ENCODE measurements at places on chromosomes 5 and 9.
A peak's percentile ranks its signal among the peaks of the same experiment; 100 is the strongest.

DNA sequence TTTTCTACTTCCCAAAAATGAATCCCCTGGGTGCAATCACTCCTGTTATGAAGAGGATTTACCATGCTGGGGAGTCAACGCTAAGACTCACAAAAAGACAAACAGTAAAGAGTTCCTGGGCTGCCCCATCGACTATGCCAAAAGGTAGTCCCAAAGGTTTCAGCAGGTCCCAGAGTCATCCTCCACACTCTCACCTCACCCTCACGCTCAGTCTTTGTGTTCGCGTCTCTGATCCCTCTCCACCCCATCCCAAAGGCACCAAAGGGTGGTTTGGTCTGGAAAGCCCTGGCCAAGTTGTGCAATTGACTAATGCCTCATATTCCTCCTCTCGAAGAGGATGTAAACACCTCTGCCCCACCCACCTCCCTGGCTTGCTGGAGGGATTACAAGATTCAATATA, 240.2 kb upstream of the NFIL3 start:
- no peak for DNase-seq

DNA sequence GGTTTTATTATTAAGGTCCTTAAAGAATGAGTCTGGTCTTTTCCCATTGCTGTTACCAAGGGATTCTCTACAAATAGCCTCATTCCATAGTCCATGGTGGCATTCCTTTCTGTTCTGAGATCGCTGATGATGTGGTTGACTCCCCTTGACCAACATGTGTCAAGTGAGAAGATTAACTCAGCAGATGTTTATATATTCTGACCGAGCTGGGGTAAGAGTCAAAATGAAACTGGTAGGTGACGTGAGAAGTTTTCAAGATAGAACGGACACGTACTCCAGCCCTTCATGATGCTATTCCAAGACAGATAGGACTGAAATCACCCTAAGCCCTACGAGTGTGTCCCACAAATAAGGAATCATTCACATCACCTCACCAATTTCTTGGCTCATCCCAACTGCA, 155.5 kb upstream of the WWC1 start:
- no peak for DNase-seq

GRCh38 chr5:177590406-177590805, 1.6 kb upstream of the TMED9 start:
- no peak for DNase-seq

DNA sequence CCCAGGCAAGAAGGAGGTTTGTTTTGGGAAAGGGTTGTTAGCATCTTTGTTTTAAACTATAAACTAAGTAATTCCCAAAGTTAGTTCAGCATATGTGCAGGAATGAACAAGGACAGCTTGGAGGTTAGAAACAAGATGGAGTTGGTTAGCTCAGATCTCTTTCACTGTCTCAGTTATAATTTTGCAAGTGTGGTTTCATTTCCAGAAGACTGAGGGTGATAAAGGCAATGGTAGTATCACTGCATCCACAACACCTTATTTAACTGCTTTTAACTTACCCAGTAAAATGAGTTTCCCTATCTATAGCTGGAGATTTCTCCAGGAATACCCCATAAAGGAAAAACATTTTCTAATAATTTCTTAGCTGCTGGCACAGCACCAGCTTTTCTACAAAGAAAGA, 152.7 kb downstream of the AOPEP start:
- no peak for DNase-seq

DNA sequence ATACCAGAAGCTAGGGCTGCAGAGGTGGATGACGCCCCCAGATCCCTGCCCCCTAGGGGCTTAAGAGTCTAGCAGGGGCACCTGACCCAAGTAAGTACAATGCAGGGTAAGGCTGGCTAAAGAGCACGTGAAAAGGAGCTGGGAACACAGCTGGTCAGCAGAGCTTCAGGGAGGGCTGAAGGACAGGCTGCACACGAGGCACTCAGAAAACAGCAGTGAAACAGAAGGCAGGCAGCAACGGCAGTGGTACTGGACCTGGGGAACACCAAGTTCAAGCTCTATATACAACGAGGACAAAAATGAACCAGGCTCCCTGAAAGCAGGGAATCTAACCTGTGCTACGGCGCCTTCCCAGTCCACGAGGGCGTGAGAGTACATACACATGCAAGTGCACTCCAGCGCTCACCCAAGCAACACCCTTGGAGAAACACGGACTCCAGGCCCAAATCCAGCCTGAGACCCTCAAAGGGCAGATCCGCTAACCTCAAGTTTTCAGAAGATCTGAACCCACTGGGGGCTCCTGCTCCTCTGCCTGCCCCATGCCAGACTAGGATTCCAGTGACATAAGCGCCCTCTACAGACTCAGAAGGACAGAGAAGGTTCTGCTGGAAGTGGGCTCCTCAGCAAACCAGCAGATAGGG, 57.4 kb downstream of the PSMB7 start:
- DNase-seq, result no peak

DNA sequence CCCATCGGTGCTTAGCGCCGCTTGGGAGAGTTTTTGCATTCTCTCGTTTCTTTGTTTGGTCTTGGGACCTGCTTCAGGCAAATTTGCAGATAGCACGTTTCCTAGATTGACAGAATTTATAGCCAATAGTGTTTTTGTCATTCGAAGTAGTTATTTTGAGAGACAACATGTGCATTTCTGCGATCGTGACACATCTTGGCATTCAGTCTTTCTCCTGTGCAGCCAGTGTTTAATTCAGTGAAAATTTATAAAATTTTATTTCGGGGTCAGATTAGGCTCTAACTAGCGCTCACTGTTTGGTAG, 830 bp downstream of the PRRC1 start:
- DNase-seq, result no peak

DNA sequence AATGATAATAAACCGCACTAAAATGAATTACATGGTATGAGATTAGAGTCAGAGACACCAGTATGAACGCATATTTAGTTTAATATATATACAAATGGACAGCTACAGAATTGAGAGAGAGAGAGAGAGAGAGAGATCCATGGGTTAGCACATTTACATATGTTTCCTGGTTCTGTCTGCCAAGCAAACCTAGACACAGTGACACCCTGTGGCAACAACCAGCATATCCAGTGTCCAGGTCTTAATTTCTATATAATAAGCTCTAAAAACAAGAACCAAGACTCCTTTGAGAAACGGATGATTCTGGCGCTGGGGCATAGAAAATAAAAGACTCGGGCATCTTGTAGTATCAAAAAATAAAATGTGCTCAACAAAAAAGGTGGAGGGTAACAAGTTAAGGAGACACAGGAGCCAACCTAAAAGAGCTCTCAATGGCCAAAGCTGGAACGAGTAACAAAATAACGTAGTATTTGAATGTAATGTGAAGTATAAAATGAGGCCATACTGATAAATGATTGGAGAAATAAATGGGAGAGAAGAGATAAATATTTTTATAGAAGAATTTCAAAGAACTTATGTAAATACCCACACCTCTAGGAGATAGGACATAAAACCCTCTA, 84.5 kb downstream of the RFX3 start:
- DNase-seq, result peak; percentile 4

- DNase-seq, result no peak
Measured at GRCh38 chr9:131844745-131845118, 104.9 kb upstream of the RAPGEF1 start.

DNA sequence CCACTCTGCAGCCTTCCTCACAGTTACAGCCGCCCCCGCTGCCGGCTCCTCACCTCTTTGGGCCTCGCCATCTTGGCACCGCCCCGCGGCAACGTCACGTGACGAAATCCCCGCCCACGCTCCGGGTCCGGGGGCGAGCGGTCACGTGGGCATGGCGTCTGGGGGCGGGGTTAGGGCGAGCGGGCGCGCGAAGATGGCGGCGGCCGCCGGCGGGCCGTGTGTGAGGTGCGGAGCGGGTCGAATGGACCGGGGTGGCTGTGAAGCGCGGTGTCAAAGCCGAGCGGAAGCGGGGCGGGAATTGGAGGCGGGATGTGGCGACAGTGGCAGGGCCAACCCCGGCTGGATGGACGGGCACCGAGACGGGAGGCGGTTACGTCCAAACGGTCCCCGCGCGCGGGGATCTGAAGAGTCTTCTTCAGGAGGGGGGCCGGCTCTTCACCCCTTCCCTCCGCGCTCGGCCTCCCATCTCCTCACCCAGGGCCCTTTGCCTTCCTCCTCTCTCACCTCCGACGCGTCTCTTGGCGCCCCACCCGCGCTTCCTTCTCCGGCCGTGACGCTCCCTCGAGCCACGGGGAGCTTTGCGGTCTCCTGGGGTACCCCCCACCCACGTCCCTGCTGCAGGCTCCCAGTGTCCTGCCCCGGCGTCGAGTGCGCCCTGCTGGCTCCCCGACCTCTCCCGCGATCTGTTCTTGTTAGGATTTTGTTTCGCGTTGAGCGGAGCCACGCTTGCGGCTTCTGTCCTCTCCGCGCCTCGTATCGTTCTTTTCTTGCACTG, at the start of the genes DOLK and NUP188:
TSS of gene DOLK (minus strand) at position 77 of the 775 bp plus-strand sequence. CDS start 300 bp downstream, outside the sequence.
TSS of gene NUP188 (plus strand) at position 173 of the 775 bp plus-strand sequence. CDS start at position 194, 21 bp downstream.
- DNase-seq, result peak; percentile 89

DNA sequence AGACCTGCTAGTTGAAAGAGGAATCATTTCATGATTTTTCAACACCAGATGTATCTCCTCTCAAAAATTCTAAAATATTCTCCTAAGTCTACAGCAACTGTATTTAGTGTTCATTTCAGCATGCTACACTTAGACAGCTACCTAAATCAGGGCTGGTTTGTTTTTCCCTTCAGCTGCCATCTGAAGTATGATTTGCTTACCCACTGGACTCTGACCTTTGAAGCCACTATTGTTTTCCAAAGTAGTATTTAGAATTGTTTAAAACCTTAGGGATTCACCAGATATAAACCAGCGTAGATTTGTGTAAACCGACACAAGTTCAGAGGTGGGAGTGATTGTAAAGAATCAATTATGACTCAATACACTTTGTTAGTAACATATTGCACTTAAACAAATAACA, 193.1 kb downstream of the ADAMTS6 start:
- no peak for DNase-seq

- no peak for DNase-seq
Measured at GRCh38 chr9:83456226-83456625, 82.0 kb downstream of the FRMD3 start.

- DNase-seq, result peak; percentile 80
Measured at GRCh38 chr5:177454397-177455035, 7.9 kb downstream of the PRR7 start.

DNA sequence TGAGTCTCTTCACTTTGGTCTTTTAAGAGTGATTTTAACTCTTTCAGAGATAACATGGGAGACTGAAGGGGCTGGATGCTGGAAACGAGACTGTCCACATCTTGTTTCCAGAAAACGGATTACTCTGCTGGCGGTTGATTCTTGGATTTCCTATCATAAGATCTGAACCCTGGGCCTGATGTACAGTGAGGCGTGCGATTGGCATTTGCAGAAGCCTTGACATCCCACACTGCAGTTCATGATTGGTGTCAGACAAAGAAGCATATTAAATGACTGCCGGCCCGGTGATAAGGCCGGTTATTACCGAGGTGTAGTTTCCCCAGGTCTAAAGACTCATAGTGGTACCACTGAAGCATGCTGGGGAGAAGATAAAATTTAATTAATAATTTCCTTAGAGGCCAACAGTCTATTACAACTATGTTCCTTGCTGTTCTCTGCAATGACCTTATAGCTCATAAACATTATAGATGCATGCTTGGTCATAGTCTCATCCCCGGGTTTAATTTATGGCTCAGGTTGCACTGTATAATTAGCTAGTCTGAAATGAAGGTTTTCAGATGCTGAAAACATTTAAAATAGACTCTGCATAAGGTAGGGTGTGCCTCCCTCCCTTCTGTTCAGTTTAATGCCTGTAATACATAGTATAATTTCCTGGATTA, 99.2 kb downstream of the PPP2R2B start:
- no peak for DNase-seq

DNA sequence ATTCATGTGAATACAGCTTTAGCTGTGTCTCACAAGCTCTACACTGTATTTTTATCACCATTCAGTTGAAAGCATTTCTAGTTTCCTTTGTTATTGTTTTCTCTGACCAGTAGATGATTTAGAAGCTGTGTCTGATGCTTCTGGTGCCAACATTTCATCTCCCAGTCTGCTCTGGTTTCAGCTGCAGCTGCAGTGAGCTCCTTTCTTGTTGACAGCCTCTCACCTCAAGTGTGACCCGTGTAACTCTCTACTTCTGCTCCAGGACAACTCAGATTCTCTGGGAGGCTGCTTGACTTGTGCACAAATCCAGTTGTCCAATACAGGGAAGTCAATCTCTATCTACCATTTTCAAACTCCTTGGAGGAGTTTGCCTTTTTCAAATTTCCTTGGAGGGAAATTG, 504.8 kb downstream of the DIRAS2 start:
- DNase-seq, result no peak

DNA sequence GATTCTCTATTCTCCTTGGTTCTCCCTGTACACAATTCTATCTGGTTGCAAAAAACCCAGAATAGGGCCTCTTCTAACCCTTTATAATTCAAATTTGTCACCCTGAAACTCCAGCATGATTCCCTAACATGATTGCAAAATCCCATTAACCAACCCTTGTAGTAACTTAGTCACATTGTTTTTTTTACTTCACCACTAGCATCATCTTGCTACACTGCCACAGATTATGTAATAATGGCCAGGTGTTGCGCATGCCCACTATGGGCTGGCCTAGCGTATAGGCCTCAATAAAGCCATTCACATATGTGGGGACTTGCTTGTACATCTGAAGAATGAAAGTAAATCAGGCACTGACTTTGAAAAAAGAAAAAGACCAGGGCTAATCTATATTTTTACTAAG, 25.7 kb downstream of the FAM170A start:
- no peak for DNase-seq

DNA sequence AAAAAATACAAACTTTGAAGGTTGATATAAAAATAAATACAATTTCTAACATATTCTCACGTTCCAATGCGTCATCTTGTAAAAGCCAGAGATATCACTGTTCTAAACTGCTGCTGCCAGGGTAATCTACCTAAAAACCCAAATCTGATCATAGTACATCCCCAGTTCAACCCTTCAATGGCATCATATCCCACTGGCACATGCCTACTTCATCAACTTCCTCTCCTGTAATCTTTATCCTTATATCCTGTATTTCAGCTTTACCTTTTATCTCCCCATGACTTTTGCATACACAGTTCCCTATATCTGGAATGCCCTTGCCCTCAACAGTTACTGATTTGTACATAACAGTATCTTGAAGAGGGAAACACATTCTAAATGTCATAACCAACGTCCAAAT, 7.5 kb downstream of the DENND1A start:
- DNase-seq, result no peak

- DNase-seq, result no peak
Measured at GRCh38 chr5:135458921-135459331, 6.8 kb upstream of the TIFAB start.

GRCh38 chr9:116335392-116335791, 181.8 kb downstream of the PAPPA start:
- DNase-seq, result no peak

DNA sequence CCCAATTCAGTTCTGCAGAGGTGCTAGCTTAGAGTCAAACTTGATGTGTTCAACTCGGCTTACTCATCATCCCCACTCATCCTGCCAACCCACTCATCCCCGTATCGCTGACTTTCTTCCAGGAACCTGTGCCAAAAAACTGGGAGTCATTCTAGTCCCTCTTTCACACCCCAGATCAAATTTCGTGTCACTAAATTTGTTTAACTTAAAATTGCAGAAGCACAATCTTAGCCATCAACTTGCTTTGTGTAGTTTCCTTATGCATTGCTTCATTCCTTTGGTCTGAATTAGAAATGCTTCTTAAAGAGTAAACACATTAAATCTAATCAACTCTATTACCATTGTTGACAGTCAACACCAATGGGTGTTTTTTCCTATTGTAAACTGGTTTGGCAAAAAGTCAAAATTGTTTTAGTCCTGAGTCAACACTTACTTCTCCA, 162.4 kb downstream of the TTC39B start:
- DNase-seq, result no peak

GRCh38 chr9:84600739-84601138, 68.8 kb upstream of the NTRK2 start:
- no peak for DNase-seq
